ENCODE measurements at places on chromosomes 13 and 19.
A peak's percentile ranks its signal among the peaks of the same experiment; 100 is the strongest.

DNA sequence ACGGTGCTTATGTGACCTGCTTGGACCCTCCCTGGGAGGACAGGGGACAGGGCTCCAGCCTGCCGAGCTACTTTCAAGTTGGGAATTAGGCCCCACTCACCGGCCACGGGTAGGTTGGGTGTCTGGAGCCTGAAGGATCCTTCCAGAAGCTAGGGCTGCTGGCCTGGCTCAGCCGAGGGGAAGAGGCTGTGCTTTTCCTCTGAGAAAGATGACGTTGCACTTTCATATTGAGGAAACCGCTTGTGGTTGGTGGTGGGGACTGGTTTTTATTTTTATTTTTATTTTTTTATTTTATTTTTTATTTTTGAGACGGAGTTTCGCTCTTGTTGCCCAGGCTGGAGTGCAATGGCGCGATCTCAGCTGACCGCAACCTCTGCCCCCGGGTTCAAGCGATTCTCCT is at the start of gene TMEM150B:
TMEM150B (minus strand) TSS at position 170 of the 400 bp plus-strand sequence. CDS start 4,305 bp downstream, outside the sequence.
- no peak for DNase-seq

DNA sequence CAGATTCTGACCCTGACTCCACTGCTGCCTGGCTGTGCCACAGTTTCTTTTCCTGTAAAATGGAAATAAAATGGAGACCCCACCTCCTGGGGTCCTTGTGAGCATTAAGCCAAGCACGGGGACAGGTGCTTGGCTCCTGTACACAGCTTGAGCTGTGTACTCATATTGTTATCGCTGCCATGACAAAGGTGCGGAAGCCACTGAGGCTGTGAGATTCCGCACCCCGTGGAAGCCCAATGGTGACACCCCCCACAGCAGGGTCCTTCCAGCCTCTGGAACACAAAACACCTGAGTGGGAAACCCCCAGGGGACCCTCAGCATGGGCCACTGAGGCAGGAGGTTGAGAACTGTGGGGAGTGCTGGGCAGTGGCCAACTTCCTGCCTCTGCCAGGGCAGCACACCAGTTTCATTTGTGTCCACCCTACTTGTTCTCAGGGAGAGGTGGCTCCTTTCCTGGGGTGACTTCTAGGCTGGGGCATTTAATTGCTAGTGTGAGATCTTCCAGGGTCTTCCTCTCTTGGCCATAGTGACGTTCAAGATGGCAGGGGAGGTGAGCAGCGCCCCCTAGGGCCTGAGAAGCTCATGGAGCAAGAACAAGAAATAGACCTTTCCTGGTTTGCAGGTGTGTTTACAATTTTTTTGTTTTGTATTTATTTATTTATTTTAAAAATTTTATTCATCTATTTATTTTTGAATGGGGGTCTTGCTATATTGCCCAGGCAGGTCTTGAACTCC is 5.4 kb upstream of the JSRP1 start:
- DNase-seq, result peak; percentile 55

DNA sequence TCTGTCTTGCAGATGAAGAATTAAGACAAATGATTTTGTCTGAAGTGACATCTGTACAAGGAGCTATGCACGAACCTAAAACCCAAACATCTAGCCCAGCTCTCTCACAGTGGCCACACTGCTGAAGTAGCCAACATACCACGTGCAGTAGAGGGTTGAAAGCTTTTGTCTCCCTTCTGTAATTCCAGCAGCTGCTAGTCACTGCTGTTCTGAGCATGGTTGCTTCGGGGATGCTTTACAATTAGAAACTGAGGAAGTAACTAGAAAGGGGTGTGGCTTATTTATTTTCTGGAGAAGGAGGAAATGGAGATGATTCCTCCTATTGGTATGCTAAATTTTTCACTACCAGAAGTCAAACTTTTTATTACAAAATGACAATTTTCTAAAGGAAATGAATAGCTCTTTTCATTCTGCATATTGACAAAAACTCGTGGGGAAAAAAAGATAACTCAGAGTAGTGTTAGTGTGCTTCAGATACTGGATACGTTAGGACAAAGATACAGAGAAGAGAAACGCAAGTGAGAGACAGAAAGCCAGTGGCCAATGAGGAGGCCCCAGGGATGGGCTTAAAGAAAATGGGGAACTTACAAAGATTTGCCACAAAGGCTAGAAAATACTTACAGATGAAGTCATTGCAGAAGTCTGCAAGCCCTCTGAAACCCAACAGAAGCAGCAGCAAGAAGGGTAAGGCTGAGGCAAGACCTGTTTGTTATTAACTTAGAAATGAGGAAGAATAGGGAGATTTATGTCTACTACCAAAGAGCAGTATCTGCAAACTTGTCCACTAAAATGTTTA is 192.7 kb upstream of the MIR17HG start:
- DNase-seq, result no peak

- no peak for DNase-seq
These were observed 344.5 kb upstream of the TMTC4 start for GRCh38 chr13:101019126-101019525.

- no peak for DNase-seq
These were observed 48.1 kb downstream of the MPHOSPH8 start for GRCh38 chr13:19681517-19681916.

DNA sequence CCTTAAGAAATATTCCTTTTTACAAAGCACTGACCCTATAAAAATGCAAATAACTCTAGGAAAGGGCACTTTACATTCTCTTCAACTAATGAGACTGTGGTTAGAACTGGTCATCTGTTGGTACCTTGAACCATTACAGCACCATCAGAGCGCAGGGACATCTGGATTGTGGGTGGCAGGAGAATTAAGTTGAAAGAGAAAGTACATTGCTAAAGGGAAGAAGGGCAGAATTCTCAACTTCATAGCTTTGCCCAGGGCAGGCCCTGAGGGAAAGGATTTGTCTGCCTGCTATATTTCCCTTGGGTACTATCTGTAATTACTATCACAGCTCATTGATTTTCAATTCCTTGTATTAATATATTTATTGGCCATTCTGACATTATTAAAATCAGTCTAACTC is 196.8 kb downstream of the KLF12 start:
- DNase-seq, result no peak

DNA sequence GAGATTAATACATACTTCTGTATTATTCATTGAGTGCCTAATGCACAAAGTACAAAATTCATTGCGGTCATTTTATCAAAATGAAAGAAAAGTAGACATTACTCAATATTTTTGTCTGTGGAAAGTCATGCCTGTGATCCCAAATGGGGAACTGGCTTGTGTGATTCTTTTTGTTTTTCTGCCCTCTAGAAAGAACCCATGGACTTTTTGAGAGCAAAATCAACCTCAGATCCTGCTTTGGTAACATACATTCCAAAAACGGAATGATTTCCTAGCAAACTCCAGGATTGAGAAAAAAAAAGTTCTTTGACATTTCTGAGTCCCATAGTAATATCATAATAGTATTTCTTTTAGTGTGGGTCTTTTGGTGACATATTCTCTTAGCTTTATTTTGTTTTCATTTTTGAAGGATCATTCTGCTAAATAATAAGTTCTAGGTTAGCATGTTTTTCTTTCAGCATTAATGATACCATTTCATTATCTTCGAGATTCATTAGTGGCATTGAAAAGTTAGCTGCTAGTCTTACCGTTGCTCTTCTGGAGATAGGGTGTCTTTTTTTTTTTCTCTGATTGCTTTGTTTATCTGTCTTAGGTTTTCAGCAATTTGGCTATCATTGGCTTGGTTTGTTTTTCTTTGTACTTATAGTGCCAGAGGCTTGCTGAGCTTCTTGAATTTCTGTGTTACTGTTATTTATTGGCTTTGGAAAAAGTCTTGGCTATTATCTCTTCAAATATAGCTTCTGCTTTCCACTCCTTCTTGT is 102.4 kb upstream of the CSNK1A1L start:
- no peak for DNase-seq

DNA sequence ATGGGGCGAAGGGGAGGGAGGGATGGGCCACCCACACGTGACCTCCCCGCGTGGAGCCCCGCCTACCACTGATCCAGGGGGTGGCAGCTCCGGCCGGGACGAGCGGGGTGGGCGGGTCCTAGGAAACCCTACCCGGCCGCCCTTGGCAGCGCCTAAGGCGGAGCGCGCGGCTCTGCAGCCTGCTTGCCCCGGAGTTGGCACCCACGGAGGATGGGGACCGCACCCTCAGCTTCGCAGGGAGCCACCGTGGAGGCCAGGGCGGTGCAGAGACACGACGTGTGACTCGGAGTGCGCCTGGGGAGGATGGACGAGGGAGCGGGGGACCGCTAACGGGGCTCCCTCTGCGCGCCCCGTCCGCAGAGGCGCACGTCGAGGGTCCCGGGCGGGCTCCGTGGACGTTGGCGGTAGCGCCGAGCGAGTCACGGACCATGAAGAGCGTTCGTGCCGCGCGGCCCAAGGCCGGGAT is at the start of gene RGS9BP:
RGS9BP (plus strand) TSS at position 129 of the 466 bp plus-strand sequence. CDS start 416 bp downstream, outside the sequence.
- peak; percentile 61 for DNase-seq

DNA sequence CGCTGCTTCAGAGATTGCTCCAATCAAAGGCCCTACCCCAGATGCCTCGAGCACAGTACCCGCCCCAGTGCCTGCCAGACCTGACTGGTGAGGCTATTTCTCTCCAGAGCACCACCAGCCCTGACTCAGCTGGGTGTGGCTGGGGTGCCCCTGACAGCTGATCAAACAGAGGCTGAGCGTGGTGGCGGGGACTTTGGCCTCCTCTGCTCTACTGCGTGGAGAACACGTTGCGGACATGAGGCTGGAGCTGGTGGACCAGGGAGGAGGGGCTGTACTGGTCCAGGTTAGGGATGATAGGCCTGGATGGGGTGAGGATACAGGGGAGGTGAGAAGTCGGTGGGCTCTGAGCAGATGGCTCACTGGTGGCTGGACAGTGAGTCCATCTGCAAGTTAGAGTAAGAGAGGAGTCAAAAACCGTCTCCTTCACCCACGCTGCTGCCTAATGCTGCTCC is 3.5 kb upstream of the DOCK6 start:
- no peak for DNase-seq

All from stimulated activated CD4-positive, alpha-beta T cell treated with anti-CD3 and anti-CD28 coated beads, Interleukin-1b, Interleukin-23, amount 100 ng/mL, for 48 hours (primary cell).